Spinal cord (tissue), 10 donors: ENCODE measurements at places on chromosomes 2 and 18. TPM values are rescaled to one million over a fixed set of nuclear protein-coding genes. Genes with fewer than 3 reads are reported as not detected.

DNA sequence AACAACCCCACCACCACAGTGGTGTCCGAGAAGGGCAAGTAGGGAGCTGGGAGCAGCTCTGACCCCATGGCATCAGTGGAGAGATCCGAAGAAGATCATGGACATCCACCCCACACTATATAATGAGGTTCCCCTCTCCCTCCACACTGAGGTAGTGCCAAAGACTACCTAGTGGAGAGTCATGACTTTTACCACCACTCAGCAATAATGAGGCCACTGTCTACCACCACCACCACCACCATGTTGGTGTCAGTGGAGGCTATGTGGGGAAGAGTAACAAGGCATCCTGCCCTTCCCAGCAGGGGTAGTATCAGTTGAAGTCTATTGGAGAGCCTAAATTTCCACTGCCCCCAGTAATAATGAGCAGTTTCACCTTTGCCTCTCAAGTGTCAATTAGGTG lies 321.7 kb upstream of the ZC3H15 start:
- no peak for DNase-seq

DNA sequence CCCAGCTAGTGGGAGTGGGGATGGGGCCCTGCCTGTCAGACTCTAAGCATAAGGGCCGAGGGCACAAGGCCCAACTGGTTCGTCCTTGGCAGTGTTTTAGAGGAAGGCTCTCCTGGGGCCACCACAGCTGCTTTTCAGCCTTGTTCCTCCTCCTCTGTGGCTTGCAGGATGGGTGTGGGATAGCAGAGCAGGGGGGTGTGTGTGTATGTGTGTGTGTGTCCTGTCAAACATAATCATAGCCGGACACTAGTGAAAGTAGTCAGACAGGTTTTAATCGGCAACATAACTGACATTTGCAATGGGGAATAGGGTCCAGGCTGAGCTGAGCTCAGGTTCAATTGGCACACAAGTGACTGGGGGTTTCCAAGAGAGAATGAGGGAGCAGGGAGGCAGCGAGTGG lies 114.2 kb downstream of the SEPTIN10 start:
- DNase-seq, result no peak

DNA sequence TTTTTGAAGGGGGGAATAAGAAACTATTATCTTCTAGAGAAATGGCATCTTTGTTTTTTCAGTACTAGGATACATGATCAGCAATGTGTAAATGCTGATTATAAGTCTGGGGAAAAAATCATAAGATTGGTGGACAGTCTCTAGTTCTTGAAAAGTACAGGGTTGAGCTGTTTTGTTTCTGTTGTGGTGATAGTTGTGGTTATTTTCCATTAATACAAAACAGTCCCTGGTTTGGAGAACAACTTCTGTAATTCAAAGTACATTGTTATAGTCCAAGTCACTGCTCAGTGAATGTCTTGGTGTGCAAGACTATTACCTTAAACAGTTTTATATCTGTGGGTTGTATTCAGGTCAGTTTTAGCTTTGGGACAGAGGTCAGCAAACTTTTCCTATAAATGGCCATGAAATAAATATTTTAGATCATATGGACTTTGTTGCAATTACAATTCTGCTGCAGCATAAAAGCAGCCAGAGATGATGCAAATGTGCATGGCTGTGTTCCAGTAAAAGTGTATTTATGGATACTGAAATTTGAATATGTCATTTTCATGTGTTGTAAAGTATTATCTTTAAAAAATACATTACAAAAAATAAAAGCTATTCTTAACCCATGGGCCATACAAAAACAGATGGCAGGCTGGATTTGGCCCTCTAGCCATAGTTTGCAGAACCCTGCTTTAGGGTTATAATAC lies 111.0 kb downstream of the CERS6 start:
- DNase-seq, result no peak

DNA sequence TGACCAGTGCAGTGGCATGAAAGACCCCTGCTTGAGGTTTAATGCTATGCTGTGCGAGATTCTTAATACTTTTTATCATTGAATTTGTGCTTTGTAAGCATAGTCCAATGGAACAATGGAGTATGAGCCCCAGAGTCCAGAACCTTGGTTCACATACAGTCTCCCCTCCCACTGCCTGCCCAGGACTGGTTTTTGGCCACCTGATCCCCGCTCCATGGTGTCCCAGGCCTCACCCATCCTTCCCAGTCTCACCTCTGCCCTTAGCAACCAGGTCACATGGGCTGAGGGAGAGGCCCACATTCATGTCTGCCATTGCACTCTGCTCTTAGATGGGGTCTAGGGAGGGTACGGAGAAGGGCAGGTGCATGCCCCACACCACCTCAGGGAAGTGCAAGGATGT lies 6.3 kb downstream of the PDE11A start:
- DNase-seq, result no peak

DNA sequence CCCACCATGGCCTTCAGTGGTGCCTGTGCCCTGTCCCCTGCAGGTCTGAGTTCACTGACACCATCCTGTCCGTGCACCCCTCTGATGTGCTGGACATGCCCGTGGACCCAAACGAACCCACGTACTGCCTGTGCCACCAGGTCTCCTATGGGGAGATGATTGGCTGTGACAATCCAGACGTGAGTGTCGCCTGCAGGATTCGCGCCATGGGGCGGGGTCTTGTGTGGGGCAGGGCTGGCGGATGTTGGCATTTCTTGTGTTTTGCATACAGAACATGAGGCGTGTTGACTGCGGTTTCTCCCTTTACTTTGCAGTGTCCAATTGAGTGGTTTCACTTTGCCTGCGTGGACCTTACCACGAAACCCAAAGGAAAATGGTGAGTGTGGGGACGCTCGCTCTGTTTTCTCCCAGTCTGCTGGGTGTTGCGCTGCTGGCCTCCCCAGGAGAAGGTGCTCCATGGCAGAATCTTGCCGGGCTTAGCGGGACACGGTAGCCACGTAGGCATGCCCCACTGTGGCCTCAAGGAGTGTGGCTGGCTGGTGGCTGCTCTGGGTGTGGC lies 11.5 kb upstream of the D2HGDH start:
- no peak for DNase-seq

DNA sequence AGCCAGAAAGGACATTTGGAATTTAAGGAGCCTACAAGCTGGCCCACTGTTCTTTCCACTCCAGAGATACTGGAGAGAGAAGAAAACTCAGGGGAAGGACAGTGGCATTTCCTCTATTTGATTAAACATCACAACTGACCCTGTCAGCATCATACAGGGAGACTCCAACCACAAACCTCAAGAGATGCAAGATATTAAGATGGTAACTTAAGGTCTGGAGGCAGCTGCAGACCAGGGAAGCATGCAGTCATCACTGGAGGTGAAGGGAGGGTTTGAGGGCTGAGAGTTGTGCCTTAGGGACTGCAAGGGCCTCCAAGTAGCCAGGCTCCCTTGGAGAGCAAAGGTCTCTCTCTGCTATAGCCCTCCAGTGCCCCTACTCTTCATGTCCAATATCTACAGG lies 67.4 kb downstream of the RNF152 start:
- no peak for DNase-seq

DNA sequence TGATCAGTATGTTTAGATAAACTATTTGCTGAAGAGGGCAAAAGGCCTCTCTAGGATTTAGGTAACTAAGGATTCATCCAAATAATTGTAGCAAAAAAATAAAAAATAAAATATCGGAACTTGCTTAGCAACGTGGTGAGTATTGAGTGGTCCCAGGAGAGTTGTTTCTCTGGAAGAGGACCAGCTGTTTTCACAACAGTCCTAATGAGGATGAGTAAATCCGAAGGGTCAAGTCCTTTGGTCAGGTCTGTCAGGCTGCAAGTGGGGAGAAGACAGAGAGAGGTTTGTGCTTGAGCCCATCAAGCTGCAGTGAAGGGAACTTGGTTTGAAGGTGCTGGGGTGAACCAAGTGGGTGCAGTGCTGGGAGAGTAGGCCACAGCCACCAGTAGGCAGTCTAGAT lies 539.2 kb downstream of the SLC4A3 start:
- no peak for DNase-seq

- no peak for DNase-seq
Measured at GRCh38 chr18:10365021-10365500, 89.4 kb upstream of the APCDD1 start.

DNA sequence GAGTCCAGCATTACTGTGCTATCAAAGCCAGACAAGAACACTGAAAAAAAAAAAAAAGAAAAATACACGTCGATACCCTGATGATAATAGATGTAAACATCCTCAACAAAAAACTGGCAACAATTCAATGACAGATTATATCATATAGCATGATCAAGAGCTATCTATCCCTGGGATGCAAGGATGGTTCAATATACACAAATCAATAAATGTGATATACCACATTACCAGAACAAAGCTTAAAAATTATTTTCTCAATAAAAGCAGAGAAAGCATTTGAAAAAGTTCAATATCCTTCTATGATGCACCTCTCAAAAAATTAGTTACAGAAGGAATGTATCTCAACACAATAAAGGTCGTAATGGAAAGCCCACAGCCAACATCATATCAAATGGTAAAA lies 332.8 kb upstream of the MMADHC start:
- no peak for DNase-seq

DNA sequence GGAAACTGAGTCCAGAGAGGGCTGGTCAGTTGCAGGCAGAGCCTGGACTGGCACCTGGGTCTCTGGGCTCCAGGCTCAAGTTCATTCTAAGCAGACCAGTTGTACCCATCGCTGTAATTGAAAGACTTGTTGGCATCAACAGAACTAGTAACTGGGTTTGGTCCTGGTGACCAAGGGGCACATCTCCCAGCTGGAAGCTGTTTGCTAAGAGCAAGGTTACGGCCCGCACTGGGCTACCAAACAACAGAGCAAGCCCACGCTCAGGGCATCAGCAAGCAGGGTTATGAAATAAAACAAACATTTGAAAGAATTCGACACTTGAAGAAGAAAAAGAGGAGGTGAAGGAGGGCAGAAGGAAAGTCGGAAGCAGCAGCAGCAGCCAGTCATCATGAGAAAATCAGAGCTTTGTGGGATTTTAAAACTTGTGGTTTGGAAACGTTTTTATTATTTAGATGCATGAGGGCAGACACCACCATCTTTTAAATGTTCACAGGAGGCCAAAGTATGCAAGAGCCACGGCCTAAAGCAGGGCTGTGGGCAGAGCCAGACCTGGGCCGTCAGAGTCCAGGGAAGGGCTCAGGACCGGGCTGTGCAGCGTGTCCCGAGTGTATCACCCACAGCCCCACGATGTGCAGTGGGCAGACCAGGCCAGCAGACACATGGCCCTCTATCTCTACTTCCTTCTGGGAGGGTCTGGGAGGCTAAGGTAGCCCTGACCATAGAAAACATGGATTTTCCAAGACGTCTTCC lies 220.3 kb downstream of the BCL2 start:
- DNase-seq, result no peak

GRCh38 chr18:41034413-41034812 lies 920.6 kb upstream of the PIK3C3 start:
- DNase-seq, result no peak

GRCh38 chr2:232104076-232104646 lies 142.6 kb downstream of the DIS3L2 start:
- DNase-seq, result no peak

Gene TXNL4A
- total RNA-seq, result 43.6 TPM

Gene SP5
- total RNA-seq, result 5.5 TPM

Gene SLC4A3
- total RNA-seq, result 17.0 TPM

Gene IL36RN
- 0.11 TPM for total RNA-seq

Gene OBSL1
- 53.3 TPM for total RNA-seq

Gene STEAP3
- 7.0 TPM for total RNA-seq

Gene L3MBTL4
- 11.5 TPM for total RNA-seq

Gene SPIRE1
- 61.3 TPM for total RNA-seq

Gene FAM228B
- 55.0 TPM for total RNA-seq

Gene LOXHD1
- 0.22 TPM for total RNA-seq

Gene TRIB2
- 157 TPM for total RNA-seq

Gene CPO
- total RNA-seq, result 0.40 TPM
